Stimulated activated CD4-positive, alpha-beta T cell treated with anti-CD3 and anti-CD28 coated beads, Interleukin-1b, Interleukin-23, amount 100 ng/mL, for 1 hour (primary cell): ENCODE measurements at places on chromosomes 4 and X.

DNA sequence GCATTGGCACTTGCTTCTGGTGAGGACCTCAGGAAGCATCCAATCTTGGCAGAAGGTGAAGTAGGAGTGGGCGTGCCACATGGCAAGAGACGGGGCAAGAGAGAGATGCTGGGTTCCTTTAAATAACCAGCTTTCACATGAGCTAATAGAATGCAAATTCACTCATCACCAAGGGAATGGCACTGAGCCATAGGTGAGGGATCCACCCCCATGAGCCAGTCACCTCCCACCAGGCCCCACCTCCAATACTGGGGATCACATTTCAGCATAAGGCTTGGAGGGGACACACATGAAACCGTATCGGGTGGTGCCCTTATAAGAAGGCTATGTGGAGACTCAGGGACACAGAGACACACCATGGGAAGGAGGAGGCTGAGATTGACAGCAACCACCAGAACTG lies 140.0 kb upstream of the MSX1 start:
- DNase-seq: no peak

DNA sequence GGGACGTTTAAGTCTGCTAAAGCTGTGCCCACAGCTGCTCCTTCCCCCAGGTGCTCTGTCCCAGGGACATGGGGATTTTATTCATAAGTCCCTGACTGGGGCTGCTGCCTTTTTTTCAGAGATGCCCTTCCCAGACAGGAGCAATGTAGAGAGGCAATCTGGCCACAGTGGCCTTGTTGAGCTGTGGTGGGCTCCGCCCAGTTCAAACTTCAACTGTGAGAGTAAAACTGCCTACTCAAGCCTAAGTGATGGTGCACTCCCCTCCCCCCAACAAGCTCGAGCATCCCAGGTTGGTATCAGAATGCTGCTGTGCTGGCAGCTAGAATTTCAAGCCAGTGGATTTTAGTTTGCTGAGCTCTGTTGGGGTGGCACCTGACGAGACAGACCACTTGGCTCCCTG lies 1371.4 kb downstream of the ADGRL3 start:
- DNase-seq: no peak

GRCh38 chrX:40003428-40004245 lies 94.1 kb downstream of the BCOR start:
- DNase-seq: no peak

DNA sequence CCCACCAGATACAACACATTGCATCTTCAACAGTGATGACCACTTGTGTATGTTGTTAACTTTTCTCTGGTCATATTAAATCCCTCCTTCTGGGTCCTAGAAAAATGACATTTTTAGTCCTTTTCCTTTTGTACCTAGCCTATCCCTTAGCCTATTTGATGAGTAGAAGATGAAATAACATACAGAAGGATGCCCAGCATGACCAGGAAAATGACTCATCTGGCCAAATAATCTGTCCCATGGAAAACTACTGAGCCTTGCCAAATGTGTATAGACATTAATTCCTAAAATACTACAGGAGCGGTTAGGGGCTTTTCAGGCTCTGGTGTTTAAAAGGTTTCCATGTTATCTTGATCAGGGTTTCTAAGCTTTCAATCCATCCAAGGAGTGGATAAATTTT lies 129.0 kb upstream of the KCNIP4 start:
- DNase-seq: no peak
